ENCODE measurements at places on chromosomes 7 and 10.
A peak's percentile ranks its signal among the peaks of the same experiment; 100 is the strongest.

GRCh38 chr10:94076325-94076841 is 82.7 kb downstream of the PLCE1 start:
- H3K27me3 ChIP-seq = peaks cover 5% of the 10 kb centered on the region
- H3K36me3 ChIP-seq = no peaks in the 10 kb centered on the region
- no peak for DNase-seq
- no peak overlapping the region for H3K27ac ChIP-seq
- H3K4me3 ChIP-seq = no peak overlapping the region
- no peaks in the 10 kb centered on the region for H3K4me1 ChIP-seq

- no peak overlapping the region for H3K4me3 ChIP-seq
- no peaks in the 10 kb centered on the region for H3K36me3 ChIP-seq
- no peaks in the 10 kb centered on the region for H3K4me1 ChIP-seq
- peaks cover 1% of the 10 kb centered on the region for H3K27me3 ChIP-seq
- H3K27ac ChIP-seq = no peak overlapping the region
Measured at GRCh38 chr10:112352044-112352443, 21.9 kb upstream of the ACSL5 start.

GRCh38 chr10:33803248-33803647 is 468.8 kb upstream of the NRP1 start:
- no peak overlapping the region for H3K27ac ChIP-seq
- no peaks in the 10 kb centered on the region for H3K4me1 ChIP-seq
- no peaks in the 10 kb centered on the region for H3K36me3 ChIP-seq
- DNase-seq = no peak

GRCh38 chr7:158186864-158187693 is 400.5 kb downstream of the PTPRN2 start:
- peaks cover 4% of the 10 kb centered on the region for H3K27me3 ChIP-seq
- H3K4me1 ChIP-seq = no peaks in the 10 kb centered on the region
- no peaks in the 10 kb centered on the region for H3K36me3 ChIP-seq

DNA sequence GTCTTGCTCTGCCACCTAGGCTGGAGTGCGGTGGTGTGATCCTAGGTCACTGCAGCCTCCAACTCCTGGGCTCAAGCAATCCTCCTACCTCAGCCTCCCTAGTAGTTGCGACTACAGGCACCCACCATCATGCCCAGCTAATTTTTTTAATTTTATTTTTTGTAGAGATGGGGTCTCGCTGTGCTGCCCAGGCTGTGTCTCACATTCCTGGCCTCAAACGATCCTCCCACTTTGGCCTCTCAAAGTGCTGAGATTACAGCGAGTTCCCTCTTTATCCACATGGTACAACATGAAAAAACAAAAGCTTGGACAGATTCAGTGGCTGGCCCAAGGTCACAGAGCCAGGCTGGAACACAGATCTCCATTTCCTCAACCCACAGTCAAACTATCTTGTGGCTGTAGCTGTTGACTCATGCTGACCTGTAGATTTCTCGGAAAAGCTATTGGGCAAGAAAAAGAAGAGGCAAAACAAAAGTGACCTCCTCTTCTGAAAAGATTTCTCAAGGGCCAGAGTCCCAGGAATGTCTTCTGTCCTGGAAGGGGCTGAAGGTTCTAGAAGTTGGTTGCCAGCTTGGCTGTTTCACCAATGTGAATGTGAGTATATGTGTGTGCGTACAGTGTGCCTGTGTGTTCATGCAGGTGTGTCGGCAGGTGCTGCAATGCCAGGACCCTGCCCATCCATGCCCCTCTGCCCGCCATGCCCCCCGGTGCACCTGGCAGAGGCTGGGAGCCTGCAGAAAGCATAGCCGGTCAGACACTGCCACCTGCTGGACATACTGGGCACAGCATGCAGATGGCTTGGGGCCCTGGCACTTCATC is 28.4 kb downstream of the TMEM130 start:
- no peaks in the 10 kb centered on the region for H3K36me3 ChIP-seq
- H3K4me3 ChIP-seq = no peak overlapping the region
- peaks cover 6% of the 10 kb centered on the region for H3K27me3 ChIP-seq
- no peak overlapping the region for H3K27ac ChIP-seq
- peak; percentile 76 for DNase-seq

DNA sequence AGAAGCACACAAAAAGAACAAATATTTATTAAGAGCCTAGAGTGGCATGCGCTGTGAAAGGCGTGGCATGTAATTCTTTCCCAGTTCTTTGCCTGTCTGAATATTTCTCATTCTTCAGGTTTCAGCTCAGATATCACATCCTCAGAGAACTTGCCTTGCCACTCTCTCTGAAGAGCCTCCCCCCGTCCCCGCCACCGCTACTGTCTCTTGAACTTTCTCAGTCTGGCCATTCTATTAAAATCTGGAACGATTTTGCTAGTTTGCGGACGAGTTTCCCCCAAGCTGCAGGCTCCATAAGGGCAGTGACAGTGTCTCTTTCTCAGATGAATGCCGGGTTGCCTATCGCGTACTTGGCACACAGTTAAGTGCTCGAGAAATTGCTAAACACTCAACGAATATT is 787 bp upstream of the PLEKHA1 start:
- DNase-seq = no peak
- H3K27me3 ChIP-seq = peaks cover 22% of the 10 kb centered on the region
- peaks cover 38% of the 10 kb centered on the region for H3K4me1 ChIP-seq

Measured in activated naive CD8-positive, alpha-beta T cell treated with anti-CD3 and anti-CD28 coated beads, Interleukin-2, amount 50 U/mL, for 24 hours (primary cell).